ENCODE measurements at places on chromosomes 4 and X. TPM values are rescaled to one million over a fixed set of nuclear protein-coding genes. Genes with fewer than 3 reads are reported as not detected.

DNA sequence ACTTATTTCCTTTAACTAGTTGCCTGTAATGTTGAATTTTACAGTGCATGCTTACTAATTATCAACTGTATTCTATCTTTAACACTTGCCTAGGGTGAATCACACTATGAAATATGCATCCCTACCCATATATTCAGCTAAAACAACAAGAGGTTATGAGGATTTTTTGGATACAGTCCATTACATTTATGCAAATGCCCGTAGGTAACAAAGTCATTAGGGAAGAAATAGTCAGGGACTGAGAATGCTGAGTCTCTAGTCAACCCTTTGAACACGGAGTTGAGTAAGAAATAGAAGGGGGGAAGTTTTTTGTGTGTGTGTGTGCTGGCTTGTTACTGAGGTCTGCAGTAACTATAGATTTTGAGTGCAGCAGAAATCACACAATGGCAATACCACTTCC lies 26.1 kb upstream of the CBLL2 start:
- no peak for DNase-seq

TMSB15A gene
- 77.9 TPM for polyA plus RNA-seq

DNA sequence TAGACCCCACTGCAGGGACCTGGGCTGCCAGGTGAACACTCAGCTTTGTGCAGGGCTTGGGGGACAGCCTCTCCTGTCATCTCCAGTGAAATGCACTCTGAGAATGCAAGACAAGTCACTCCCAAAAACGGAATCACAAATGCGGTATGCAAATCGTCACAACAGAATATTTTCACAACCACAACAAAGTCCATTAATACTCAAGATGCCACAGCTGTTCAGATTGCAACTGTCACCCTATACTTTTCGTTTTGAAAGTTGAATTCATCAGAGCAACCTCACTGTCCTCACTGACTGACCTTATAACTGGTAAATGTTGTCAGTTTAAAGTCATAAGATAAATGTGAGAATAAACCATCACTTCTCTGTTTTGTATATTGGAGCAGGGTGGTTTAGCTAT lies 16.6 kb downstream of the JAKMIP1 start:
- no peak for DNase-seq

GRCh38 chr4:16860516-16860915 lies 37.9 kb downstream of the LDB2 start:
- DNase-seq: no peak

CCDC149 gene
- polyA plus RNA-seq: 18.8 TPM

- DNase-seq: no peak
Observed at GRCh38 chrX:120474085-120474484, 5.0 kb upstream of the LAMP2 start.

DNA sequence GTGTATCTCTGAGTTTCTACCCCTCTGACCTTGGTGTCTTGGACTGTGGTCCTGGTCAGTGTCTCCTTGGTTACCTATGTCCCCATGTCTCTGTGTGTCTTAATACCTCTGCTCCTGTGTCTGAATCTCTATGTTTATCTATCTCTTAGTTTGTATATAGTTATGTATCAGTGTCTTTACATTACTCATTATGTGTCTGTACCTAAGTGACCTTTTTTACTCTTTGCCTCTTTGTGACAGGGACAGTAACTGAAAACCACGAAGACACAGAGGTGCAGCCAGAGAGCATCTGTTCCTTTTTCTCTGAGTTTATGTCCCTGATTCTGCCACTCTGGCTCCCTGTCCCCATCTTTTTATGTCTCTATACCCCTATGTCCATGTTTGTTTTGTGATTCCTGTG lies 49.4 kb downstream of the ITIH6 start:
- DNase-seq: no peak

DNA sequence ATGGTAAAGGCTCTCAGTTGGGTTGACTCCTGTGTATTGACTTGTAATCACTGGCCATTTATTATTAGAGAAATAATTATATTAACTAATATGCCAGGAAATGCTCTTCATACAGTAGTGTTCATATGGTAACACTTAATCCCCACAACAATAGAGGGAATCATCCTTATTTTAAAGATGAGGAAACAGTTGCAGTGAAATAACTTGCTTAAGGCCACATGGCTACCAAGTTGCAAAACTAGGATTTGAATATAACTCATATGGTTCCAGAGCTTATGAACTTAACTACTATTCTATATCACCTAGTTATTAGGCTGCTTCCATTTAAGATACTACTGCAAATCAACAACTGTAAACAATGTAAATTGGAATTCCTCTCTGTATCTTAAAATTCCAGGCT lies 143.5 kb upstream of the HPGD start:
- DNase-seq: no peak

SH3BP2 gene
- polyA plus RNA-seq: 58.2 TPM

UBQLN2 gene
- 42.2 TPM for polyA plus RNA-seq

DNA sequence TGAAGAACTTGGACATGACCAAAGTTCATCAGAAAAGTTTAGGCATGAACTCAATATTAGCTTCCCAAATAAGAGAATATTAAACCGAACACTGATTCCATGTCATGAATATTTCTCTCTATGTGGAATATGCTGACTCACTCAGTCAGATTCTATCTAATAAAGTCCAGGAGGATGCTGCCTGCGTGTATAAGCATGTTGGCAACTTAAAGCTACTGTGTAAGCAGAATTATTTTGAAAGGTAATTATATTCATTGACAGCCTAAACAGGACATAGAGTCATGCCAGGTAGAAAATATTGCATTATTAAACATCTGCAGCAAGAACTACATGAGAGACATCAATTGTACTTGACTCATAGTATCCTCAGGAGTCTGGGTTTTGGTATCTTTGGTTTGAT lies 367.9 kb upstream of the SPOCK3 start:
- no peak for DNase-seq

STATH gene
- polyA plus RNA-seq: not detected

GRCh38 chrX:91389026-91389425 lies 45.6 kb upstream of the PABPC5 start:
- no peak for DNase-seq

CDKL2 gene
- polyA plus RNA-seq: 5.9 TPM

Data from left lung (tissue), 14 donors.